ENCODE measurements at places on chromosomes 11 and 22.

GRCh38 chr11:9799886-9800285, 136.0 kb downstream of the SWAP70 start:
- H3K4me3 ChIP-seq: no peak overlapping the region
- DNase-seq: no peak
- peaks cover 15% of the 10 kb centered on the region for H3K4me1 ChIP-seq
- H3K27me3 ChIP-seq: no peaks in the 10 kb centered on the region
- no peaks in the 10 kb centered on the region for H3K36me3 ChIP-seq
- no peak overlapping the region for H3K27ac ChIP-seq

- H3K36me3 ChIP-seq: no peaks in the 10 kb centered on the region
- no peak overlapping the region for H3K4me3 ChIP-seq
- peaks cover 21% of the 10 kb centered on the region for H3K4me1 ChIP-seq
- H3K27ac ChIP-seq: peak overlapping the region; percentile 86
- DNase-seq: peak; percentile 63
Observed at GRCh38 chr11:74147199-74147929, 23.4 kb downstream of the C2CD3 start.

DNA sequence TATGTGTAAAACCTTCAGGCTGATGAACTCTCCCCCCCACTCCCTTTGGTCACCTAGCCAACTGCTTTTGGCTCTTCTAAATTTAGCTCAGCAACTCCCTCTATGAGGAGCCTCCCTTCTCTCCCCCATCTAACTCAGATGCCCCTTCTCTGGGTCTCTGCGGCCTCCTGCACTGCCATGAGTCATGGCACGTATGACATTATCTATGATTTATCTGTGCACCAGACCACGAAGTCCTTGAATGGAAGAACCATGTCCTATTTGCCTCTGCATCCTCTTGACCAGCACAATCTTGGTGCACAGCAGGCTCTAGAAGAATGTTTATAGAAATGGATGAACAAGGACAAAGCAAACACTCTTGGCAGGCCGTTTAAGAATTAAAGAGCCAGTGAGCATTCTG, 46.0 kb downstream of the RPL27A start:
- H3K4me1 ChIP-seq: peaks cover 52% of the 10 kb centered on the region
- no peak overlapping the region for H3K4me3 ChIP-seq
- DNase-seq: peak; percentile 71
- H3K27me3 ChIP-seq: no peaks in the 10 kb centered on the region
- H3K27ac ChIP-seq: peak overlapping the region; percentile 33
- no peaks in the 10 kb centered on the region for H3K36me3 ChIP-seq

DNA sequence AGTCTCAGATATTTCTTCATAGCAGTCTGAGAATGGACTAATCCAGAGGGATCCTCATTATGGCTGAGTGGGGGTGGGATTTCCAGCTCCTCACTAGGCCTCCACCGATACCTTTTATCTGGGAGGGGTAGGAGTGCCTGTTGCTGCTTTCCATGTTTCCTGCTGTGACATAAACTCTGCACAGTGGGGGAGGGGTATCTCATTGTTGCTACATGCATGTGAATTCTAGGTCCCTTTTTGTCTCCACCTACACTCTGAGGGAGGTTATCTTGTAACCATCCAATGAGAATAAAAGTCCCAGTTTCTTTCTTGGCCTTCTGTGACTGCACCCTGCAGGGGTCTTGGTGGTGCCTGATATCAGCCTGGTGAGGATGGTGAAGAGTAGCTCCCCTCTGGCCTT, 60.5 kb downstream of the ADAMTS15 start:
- DNase-seq: no peak
- no peaks in the 10 kb centered on the region for H3K27me3 ChIP-seq
- no peaks in the 10 kb centered on the region for H3K36me3 ChIP-seq
- no peaks in the 10 kb centered on the region for H3K4me1 ChIP-seq
- no peak overlapping the region for H3K27ac ChIP-seq
- H3K4me3 ChIP-seq: no peak overlapping the region

DNA sequence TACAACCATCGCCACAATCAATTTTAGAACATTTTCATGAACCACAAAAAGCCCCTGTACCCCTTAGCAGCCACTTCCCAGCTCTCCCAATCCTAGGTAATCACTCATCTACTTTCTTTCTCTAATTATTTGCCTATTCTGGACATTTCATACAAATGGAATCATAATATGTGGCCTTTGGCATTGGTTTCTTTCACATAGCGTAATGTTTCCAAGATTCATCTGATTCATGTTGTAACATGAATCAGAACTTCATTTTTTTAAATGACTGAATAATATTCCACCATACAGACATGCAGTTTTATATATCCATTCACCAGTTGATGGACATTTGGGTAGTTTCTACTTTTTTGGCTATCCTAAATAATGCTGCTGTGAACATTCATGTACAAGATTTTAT, 56.2 kb upstream of the RCN1 start:
- no peaks in the 10 kb centered on the region for H3K36me3 ChIP-seq
- H3K27me3 ChIP-seq: no peaks in the 10 kb centered on the region
- H3K4me1 ChIP-seq: no peaks in the 10 kb centered on the region
- no peak overlapping the region for H3K4me3 ChIP-seq

DNA sequence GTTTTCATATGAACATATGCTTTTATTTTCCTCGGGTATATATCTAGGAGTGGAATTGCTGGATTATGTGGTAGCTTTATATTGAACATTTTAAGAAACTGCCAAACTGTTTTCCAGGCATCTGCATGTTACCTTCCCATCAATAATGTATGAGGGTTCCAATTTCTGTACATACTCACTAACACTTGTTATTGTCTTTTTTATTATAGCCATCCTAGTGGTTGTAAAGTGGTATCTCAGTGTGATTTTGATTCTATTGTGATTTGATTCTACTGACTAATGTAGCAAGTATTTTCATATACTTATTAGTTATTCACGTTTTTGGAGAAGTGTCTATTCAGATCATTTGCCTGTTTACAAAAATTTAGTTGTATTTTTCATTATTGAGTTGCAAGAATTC, 2.0 kb downstream of the ANO5 start:
- H3K4me1 ChIP-seq: peaks cover 6% of the 10 kb centered on the region
- H3K4me3 ChIP-seq: no peak overlapping the region
- no peaks in the 10 kb centered on the region for H3K36me3 ChIP-seq
- DNase-seq: no peak

- no peaks in the 10 kb centered on the region for H3K36me3 ChIP-seq
- no peak overlapping the region for H3K4me3 ChIP-seq
- H3K27me3 ChIP-seq: no peaks in the 10 kb centered on the region
- H3K4me1 ChIP-seq: no peaks in the 10 kb centered on the region
- no peak for DNase-seq
Observed at GRCh38 chr22:43783777-43784176, 28.3 kb downstream of the EFCAB6 start.

DNA sequence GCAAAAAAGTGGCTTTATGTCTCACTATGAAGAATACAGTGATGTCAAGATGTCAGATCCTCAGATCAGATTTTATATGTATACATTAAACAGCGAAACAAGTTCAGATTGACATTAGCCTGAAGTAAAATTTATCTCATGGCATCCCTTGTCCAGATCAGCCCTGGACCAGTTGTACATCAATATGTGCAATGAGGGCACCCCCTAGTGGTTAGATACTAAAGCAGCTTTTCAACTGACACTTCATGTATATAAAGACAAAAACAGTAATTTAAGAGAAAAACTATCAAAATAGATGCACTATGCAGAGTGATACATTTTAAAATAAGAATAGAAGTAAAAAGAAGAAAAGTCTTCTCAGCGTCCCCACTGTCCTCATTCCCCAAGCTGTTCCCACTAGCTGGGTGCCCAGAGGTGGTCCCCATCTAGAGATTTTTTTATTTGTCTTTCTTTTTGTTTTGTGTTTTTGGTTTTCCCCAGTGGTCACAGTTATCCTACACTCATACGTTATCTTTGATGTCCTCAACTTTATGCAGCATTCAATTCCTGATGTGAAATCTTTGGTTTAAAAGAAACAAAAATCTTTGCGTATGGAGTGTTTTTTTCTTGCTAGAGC, 2193.4 kb upstream of the RAG2 start:
- no peaks in the 10 kb centered on the region for H3K36me3 ChIP-seq
- no peak overlapping the region for H3K4me3 ChIP-seq
- peak; percentile 22 for DNase-seq
- H3K27ac ChIP-seq: no peak overlapping the region
- no peaks in the 10 kb centered on the region for H3K4me1 ChIP-seq
- no peaks in the 10 kb centered on the region for H3K27me3 ChIP-seq

DNA sequence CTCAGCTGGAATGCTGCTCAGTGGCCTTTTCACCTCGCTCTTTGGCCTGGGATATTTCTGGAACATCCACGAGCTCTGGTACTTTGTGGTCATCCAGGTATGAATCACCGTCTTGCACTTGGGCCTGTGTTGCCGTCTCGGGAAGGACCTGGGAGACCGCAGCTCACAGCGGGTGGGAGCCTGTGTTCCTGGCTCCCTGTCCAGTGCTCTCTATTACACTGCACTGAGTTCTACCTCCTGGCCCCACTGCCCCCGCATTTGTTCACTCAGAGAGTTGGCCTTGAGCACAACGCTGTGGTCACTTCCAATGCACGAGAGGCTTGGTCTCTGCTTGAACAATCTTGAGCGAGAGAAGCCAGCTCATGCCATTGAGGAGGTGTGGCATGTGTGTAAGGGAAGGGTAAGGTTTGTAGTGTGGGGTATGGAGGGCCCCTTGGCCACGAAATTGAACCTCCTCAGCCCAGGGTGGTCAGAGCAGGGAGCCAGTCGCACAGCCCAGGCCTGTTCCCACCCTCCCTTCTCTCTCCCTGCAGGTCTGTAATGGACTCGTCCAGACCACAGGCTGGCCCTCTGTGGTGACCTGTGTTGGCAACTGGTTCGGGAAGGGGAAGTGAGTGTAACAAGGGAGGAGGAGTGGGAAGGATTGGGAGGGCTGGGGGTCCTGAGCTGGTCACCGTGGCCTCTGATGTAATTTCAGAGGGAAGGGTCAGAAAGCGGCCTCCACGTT, 16.2 kb downstream of the SLC37A2 start:
- H3K36me3 ChIP-seq: peaks cover 54% of the 10 kb centered on the region
- H3K4me1 ChIP-seq: peaks cover 13% of the 10 kb centered on the region
- H3K27ac ChIP-seq: no peak overlapping the region
- no peaks in the 10 kb centered on the region for H3K27me3 ChIP-seq

DNA sequence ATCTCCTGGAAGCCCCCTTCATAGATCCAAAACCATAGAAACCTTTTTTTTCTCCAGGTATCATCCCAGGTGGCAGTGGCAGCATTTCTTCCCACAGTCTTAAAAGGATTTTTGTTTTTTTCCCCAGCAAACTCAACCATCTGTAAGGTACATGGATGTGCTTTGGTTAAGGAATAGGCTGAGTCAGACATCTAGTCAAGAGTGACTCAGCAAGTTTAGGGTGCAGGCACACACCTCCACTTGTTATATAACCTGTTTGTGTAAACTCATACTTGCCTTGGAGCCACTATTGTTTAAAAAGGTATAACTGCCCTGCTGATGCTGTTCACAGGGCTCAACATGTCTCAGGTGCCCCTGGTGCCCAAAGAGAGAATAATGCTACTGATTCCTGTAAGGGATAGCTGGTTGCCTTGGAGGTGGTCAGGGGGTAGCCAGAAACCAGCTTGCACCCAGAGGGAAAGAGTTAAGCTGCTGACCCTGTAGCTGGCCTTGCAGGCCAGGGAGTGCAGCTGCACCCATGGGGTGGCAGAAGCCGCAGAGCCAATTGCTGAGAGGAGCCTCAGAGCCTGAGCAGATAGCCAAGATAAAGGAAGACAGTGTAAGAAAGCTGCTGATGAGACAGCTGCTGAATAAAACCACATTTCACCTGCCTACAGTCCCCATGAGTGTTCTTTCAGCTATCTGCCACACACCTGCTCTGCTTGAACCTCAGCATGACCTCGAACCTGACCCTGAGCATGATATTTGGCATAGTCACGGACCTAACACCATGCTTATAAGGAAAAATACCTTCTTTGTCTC, 1726.1 kb upstream of the RAG2 start:
- no peaks in the 10 kb centered on the region for H3K27me3 ChIP-seq
- no peak for DNase-seq
- no peaks in the 10 kb centered on the region for H3K4me1 ChIP-seq
- no peaks in the 10 kb centered on the region for H3K36me3 ChIP-seq

DNA sequence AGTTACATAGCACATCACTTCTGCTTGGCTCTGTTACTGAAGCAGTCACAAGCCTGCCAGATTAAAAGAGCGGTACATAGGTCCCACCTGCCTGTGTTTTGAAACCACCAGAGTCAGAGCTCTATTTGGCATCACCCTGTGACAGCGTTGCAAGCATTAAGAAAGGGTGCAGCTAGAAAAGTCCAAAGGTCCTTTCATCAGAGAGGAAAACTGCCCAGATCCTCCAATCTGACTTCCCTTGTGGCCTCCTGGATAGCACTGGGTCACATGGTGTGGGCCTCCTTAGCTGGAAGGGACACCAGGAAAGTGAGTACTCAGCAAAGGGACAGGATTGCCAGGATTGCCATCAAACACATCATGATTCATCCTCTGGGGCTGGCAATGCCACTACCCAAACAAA, 22.9 kb downstream of the STX3 start:
- peaks cover 20% of the 10 kb centered on the region for H3K36me3 ChIP-seq
- H3K27me3 ChIP-seq: no peaks in the 10 kb centered on the region
- peak overlapping the region; percentile 24 for H3K27ac ChIP-seq
- peak; percentile 79 for DNase-seq

DNA sequence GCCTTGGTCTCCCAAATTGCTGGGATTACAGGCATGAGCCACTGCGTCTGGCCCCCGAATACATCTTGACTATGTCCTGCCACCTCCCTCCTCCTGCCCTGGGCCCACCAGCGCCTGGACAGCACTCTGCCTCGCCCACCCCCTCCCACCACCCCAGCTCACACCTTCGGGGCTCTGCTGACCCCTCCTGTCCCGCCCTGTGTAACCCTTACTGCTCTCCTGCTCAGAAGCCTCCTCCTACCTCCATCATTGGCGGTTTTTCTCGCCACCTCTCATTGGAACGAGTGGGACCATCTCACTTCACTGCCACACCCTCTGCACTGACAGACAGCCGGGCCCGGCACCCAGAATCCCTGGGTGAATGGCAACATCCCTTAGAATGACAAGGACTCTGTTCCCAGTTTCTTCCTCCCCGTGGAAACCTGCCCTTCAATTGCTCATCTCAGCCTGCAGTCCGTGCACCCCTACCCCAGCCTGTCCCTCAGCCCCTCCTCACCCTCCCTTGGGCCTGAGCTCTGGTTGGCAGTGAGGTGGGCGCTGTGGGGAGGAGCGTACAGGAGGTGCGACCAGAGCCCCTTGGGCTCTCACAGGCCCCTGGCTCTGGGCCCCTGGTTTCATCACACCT, 32.2 kb downstream of the LRRC74B start:
- no peaks in the 10 kb centered on the region for H3K27me3 ChIP-seq
- no peaks in the 10 kb centered on the region for H3K4me1 ChIP-seq
- no peak for DNase-seq
- no peak overlapping the region for H3K27ac ChIP-seq
- no peaks in the 10 kb centered on the region for H3K36me3 ChIP-seq

- H3K36me3 ChIP-seq: no peaks in the 10 kb centered on the region
- no peaks in the 10 kb centered on the region for H3K27me3 ChIP-seq
- H3K4me3 ChIP-seq: peak overlapping the region; percentile 74
- H3K27ac ChIP-seq: peak overlapping the region; percentile 89
- no peak for DNase-seq
Observed at GRCh38 chr22:32802237-32802765, 796 bp downstream of the TIMP3 start.

- H3K4me3 ChIP-seq: no peak overlapping the region
- H3K27ac ChIP-seq: no peak overlapping the region
- H3K27me3 ChIP-seq: no peaks in the 10 kb centered on the region
- DNase-seq: no peak
Observed at GRCh38 chr11:122178795-122179194, 62.8 kb upstream of the BLID start.

All from adrenal gland (tissue), 19 donors.